ENCODE measurements at places on chromosomes 3 and 15.
A peak's percentile ranks its signal among the peaks of the same experiment; 100 is the strongest.

- no peaks in the 10 kb centered on the region for H3K36me3 ChIP-seq
- no peak overlapping the region for H3K4me3 ChIP-seq
- H3K4me1 ChIP-seq, result peaks cover 2% of the 10 kb centered on the region
- no peaks in the 10 kb centered on the region for H3K27me3 ChIP-seq
These were observed 18.8 kb upstream of the GOLGA8J start for GRCh38 chr15:30063835-30064546.

- peaks cover 4% of the 10 kb centered on the region for H3K4me1 ChIP-seq
- no peaks in the 10 kb centered on the region for H3K27me3 ChIP-seq
- H3K27ac ChIP-seq, result no peak overlapping the region
- no peaks in the 10 kb centered on the region for H3K36me3 ChIP-seq
- DNase-seq, result no peak
These were observed 15.3 kb upstream of the ARL14 start for GRCh38 chr3:160661660-160662059.

DNA sequence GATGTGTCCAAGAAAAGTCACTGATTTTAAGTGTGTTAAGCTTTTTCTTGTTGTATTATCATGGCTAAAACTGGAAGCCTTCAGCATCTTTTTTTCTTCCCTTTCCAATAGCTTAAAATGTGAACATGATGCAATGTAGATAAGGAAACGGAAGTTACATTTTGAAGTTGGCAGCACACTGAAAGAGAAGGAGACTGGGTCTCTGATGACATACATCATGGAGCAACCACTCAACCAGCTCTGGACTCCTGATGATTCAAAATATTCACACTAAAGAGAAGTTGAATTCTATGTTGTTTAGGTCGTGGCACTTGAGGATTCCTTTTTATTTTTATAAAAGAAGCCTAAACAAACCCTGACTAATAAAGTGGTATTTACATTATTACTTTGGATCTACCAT lies 488.3 kb upstream of the ALCAM start:
- H3K27me3 ChIP-seq, result no peaks in the 10 kb centered on the region
- H3K4me1 ChIP-seq, result no peaks in the 10 kb centered on the region
- H3K4me3 ChIP-seq, result no peak overlapping the region
- no peaks in the 10 kb centered on the region for H3K36me3 ChIP-seq
- DNase-seq, result peak; percentile 63
- no peak overlapping the region for H3K27ac ChIP-seq

DNA sequence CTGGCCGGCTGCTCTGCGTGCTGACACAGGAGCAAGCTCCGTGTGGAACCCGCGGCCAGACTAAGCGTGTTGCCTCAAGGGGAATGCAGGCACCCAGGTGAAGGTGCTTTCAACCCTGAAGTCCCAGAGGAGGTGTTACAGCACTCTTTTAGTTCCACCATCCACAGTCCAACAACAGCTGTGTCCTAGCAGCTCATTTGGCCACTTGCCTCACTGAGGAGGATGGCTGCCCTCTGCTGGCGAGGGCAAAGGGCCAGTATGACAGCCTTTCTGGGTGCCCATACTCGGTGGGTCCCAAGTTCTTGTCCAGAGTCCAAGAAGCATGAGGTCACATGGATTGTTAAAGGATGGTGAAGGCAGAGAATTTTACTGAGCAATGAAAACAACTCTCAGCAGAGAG lies 87.8 kb downstream of the C3orf85 start:
- no peak overlapping the region for H3K4me3 ChIP-seq
- H3K36me3 ChIP-seq, result no peaks in the 10 kb centered on the region
- no peaks in the 10 kb centered on the region for H3K4me1 ChIP-seq
- no peaks in the 10 kb centered on the region for H3K27me3 ChIP-seq
- DNase-seq, result no peak

GRCh38 chr3:61438253-61439121 lies 122.9 kb upstream of the PTPRG start:
- no peaks in the 10 kb centered on the region for H3K27me3 ChIP-seq
- no peak overlapping the region for H3K4me3 ChIP-seq
- H3K27ac ChIP-seq, result no peak overlapping the region
- no peaks in the 10 kb centered on the region for H3K4me1 ChIP-seq
- H3K36me3 ChIP-seq, result no peaks in the 10 kb centered on the region

GRCh38 chr3:11367143-11367693 lies 95.0 kb downstream of the ATG7 start:
- DNase-seq, result peak; percentile 49
- no peak overlapping the region for H3K4me3 ChIP-seq
- H3K36me3 ChIP-seq, result peaks cover 5% of the 10 kb centered on the region
- H3K27me3 ChIP-seq, result no peaks in the 10 kb centered on the region
- peaks cover 11% of the 10 kb centered on the region for H3K4me1 ChIP-seq

DNA sequence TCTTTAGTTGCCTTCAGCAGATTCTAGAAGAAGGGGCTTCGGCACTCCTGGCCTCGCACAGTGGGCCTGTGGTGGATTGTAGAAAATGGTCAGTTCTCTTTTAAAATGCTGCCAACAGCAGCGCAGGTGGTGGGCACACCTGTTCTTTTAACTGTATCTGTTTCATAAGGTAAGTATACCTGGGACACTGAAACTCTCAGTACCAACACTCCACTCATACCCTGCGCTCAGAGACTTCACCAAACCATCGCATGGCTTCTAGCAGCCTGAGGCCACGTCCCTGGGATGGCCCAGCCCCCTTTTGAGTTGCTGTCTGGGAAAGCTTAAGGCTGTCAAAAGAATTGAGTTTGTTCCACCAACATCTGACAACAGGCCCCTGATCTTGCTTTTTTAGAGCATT lies 56.7 kb upstream of the MCF2L2 start:
- H3K27ac ChIP-seq, result no peak overlapping the region
- no peak for DNase-seq
- H3K27me3 ChIP-seq, result peaks cover 2% of the 10 kb centered on the region
- H3K4me1 ChIP-seq, result no peaks in the 10 kb centered on the region
- H3K36me3 ChIP-seq, result no peaks in the 10 kb centered on the region

All from fibroblast of lung (primary cell).